H54 (cell line): ENCODE measurements at places on chromosomes 7 and 10.

- DNase-seq, result no peak
These were observed 38.9 kb downstream of the HK1 start for GRCh38 chr10:69317175-69317604.

DNA sequence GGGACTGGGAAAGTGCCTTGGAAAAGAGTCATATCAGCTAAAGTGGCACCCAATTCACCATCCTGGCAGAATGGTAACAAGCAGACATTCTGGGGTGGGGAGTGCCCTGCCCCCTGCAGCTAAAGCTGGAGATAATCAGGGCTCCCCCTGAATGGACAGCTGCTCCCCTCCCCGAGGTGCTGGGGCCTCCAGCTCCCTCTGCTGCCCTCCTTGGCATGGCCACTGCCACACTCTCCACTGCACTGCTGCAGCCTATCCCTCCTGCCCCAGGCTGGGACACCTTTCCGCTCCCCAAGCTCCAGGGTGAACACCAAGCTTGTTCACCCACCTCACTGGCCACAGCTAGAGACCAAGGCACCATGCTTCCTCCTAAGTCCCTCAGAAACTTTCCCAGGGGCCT is 9.8 kb upstream of the PARD3 start:
- DNase-seq, result no peak

DNA sequence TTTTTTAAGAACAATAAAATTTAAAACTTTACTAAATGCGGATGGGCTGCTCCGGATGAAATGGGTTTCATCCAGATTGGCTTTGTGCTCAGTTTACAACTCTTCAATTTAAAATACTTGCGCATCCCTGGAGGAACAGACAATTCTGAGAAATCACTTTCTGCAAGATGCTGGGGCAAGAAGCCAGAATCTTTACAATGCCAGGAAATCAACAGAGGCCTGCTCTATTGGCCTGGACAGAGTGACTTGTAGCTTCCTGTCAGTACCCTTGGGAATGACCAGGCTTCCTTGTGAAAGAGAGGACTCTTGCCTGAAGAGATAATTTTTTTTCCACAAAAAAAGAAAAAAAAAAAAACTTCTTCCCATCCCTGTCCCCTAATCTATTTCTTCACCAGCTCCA is 3.9 kb upstream of the FAM13C start:
- DNase-seq, result no peak

DNA sequence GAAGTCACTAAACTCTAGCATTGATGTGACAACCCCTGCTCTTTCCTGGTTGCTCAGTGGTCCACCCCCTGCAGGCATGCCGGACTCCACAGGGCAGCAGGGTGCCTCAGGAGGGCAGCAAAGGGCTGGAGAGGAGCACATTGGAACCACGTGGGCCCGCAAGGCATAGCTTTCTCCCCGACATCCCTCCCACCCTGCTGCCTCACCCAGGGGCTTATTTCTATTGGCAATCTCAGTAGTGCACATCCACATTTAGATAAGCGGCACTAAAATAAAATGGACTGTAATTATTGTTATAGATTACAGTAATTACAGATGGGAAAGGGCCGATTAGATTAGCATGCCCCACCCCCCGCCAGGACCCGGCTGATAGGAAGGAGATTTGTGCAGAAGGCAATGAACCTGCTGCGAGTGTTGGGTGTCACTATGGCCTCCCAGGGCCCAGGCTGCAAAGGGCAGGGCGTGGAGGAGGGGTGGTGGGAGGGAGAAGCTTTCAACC is 580.1 kb downstream of the GRID1 start:
- no peak for DNase-seq

DNA sequence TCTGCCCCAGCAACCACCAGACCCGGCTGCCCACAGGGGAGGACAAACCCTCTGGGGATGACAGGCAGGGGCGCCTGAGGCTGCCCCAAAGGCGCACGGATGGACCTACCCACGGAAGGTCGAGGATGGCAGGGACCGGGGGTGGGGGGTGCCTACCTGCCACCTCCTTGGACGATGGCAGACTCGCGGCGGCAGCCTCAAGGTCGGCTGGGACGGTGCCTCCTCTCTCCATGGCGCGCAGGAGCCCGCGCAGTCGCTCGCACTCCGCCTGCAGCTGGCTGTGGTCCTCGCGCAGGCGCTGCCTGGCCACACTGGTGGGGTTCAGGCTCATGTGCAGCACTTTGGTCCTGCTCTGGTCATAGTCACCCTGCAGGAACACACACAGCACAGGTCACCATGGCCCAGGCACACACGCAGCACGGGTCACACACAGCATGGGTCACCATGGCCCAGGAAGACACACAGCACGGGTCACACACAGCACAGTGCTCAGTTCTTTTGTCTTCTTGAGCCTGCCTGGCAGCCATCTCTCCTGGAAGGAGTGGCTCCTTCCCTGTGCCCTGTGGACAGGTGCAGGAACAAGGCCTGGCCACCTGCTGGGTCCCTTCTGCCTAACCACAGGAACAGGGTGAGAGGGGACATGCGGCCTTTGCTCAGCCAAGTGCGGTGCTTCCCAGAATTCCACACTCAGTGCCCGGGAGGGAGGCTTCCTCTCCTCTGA is 266.6 kb downstream of the ELFN1 start:
- DNase-seq, result no peak

DNA sequence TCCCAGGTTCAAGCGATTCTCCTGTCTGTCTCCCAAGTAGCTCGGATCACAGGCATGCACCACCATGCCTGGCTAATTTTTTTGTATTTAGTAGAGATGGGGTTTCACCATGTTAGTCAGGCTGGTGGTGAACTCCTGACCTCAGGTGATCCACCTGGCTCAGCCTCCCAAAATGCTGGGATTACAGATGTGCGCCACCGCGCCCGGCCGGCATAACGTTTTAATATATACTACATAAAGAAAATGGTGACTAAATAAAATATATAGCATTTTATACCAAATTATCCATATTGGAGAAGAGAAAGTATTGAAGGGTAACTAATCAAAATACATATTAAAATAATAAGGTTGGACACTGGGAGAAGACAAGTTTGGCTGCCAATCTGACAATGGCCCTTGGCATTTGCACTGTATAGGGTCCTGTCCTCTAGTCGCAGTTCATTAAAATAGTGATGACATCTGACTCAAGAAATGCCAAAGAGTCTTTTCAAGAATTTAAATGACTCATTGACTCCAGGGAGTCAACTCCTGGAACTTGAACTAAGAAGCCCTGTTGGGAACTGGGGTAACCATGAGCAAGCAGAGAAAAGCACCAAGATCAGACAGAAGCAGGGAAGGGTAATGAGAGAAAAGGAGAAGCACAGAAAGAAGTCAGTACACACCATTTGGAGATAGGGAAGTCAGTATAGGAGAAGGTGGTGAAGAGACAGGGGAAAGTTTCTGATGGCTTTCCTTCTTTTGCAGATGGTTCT is 91.1 kb downstream of the CH25H start:
- peak; percentile 56 for DNase-seq

- no peak for DNase-seq
These were observed 857 bp downstream of the CPXM2 start for GRCh38 chr10:123890756-123891143.

DNA sequence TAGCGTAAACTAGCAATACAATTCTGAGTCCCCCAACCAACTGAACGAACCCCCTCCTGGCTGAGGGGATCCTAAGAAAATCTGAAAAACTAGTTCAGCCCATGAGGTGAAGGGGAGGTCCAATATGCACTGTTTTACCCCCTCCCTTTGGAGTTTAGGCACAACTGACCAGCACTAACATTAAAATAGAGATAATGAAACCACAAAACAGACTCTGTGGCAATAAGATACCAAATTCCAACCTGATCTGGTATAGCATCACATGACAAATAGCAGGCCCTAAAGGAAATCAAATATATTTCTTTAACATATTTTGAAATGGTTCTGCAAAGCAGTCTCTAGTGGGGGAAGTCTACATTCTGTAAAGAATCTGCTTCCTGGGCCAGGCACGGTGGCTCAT is 522.5 kb downstream of the TYW1 start:
- DNase-seq, result no peak

DNA sequence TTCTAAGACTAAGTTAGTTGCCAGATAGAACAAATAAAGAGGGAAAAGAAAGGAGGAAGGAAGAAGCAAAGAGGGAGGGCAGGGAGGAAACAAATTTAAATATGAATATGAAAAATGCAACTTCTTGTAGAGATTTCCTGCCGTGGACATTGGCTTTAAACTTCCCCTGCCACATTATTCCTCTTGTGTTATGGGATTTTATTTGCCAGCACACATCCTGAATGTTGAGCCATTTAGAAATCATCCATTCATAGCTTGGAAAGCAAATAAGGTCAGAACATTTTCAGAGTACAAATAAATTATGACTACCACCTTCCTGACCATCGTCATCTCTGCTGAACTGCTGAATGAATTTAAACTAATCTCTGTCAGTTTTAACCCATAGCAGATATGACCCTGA is 911.9 kb upstream of the LRRN3 start:
- DNase-seq, result no peak

GRCh38 chr7:67608806-67609205 is 612.2 kb downstream of the TYW1 start:
- no peak for DNase-seq

DNA sequence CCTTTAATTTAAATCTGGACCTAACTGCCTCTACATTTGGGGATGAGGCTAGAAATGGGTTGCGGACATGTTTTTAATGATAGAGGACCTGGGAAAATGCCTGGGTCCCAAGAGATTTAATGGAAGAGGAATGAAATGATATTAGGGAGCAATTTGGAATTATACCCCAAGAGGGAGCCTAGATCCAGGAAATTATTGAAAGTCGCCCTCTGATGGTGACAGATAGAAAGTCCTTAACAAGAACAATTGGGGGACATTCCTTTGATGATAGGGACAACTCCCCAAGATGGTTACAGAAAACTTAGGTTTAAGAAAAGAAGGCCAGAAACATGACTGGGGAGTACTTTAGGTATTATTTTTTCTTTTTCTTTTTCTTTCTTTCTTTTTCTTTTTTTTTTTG is 9.5 kb upstream of the TSGA13 start:
- DNase-seq, result peak; percentile 27

DNA sequence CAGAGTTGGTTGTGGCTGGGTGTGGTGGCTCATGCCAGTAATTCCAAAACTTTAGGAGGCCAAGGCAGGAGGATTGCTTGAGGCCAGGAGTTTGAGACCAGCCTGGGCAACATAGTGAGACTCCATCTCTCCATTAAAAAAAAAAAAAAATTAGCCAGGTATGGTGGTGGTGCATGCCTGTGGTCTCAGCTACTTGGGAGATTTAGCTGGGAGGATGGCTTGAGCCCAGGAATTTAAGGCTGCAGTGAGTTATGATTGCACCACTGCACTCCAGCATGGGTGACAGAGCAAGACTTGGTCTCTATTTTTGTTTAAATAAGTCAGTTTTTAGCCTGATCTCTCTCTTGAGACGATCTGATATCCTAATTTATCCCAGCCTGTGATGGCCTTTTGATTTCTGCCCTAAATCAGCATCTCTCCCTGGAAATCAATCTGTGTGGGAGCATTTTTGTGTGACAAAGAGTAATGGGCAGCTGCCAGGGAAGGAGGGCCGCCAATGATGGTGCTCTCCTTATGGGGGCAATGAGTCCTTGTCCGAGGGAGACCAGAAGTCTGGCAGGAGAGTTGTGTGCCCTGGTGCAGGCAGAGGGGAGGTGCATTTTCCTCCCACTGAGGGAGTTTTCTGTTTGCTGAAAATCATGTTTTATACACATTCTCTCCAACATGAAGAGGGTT is 111.0 kb downstream of the NRP1 start:
- DNase-seq, result no peak

DNA sequence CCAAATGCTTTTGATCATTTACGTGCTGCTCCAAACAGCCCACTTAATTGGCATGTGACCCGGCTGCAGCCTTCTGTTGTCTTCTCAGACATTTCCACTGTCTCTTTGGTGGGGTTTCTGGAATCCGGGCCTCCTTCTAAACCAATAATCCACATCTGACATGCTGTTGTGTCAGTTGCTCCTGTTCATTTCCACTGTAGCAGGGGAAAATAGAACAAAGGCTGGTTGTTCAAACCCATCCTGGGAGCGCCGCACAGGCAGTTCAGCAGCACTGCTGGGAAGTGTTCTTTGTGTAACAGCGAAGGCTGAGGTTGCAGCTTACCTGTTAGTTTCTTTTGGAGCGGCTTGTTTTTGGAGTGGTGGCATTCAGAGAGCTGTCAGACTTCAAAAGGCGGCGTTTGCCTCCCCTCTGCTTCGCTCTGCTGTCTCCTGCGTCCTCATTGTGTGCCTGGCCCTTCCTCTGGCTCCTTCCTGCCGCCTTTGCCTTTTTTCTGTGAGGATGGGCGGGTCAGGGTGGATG is 149.4 kb downstream of the SNX10 start:
- no peak for DNase-seq

- no peak for DNase-seq
These were observed 41.3 kb upstream of the FAM180A start for GRCh38 chr7:135789956-135790355.

DNA sequence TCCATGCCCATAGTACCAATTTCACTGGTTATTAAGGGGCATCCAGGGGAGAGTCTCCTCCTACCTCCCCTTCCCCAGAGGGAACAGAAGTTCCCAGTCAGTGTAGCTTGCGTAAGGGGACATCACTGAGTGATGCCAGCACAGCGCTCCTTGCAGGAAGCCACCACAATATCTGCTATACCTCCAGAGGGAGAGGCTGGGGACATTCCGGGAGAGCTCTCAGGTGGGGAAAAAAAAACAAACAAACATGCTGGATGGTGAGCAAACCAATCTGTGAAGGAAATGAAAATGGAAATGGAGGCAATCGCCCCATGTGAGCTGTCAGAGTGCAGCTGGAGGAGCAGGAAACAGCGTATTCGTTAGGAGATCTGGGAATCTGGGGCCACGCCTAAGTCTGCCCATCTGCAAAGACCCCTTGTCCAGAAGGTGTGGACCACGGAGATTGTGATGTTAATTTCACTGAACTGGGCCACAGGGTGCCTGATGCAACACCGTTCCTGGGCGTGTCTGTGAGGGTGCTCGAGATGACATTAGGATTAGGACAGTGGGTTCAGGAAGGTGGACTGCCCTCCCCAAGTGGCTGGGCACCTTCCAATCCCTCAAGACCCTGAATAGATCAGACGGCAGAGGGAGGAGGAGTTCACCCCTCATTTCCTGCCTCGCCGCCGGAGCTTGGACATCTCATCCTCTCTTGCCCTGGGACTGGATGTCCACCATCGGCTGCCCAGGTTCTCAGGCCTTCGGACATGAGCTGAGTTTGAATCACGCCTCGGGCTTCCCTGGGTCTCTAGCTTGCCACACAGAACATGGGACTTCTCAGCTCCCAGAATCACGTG is 30.5 kb downstream of the GNA12 start:
- DNase-seq, result no peak

DNA sequence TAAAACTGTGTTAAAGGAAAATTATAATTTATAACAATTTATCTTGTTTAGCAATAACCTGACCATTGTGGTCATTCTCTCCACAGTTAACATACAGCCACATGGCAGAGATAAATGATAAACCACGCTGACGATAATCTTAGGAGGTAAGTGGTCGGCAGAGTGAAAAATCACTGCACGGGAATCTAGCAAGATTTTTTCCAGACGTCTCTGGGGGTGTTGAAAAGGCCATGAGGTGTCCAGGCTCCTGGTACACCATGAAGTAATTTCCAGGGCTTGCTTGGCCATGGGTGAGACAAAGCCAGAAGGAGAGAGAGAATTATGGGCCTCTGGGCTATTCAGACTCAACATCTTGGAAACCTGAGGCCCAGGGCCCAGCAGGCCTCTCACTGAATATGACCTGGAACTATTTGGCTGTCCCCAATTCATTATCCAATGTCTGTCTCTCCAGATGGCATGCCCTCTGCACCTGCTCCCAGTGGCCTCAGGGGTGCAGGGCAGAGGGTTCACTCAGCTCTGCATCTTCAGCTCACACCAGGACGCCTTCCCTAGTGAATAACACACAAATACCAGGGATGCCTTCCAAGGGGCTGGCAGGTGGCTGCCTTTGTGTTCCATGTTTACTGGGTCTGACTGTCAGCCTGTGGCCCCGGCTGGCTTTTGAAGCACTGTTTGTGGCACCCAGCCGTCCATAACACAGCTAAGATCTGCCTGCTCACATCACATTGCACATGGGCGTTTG is 590.4 kb upstream of the PFKP start:
- no peak for DNase-seq
